CD4-positive, alpha-beta T cell treated with Interleukin-17A for 1 hour (primary cell): ENCODE measurements at places on chromosomes 2 and 18.

DNA sequence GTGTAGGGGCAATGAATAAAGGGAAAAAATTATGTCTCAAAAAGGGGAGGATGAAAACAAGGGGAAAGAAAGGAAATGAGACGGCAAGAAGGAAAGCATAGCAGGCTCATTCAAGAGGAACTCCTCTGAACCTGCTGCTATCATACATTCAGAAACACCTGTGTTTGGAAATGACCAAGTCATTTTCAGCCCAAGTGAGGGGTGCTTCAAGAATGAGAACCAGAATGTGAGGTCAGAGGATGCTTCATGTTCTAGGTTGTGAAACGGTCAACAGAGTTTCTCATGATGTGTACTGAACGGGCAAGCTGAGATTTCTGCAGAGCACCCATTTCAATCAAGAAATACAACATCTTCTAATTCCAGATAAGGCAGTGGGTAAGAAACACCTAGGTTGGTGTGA, 1367.2 kb upstream of the CELF4 start:
- no peak for DNase-seq

DNA sequence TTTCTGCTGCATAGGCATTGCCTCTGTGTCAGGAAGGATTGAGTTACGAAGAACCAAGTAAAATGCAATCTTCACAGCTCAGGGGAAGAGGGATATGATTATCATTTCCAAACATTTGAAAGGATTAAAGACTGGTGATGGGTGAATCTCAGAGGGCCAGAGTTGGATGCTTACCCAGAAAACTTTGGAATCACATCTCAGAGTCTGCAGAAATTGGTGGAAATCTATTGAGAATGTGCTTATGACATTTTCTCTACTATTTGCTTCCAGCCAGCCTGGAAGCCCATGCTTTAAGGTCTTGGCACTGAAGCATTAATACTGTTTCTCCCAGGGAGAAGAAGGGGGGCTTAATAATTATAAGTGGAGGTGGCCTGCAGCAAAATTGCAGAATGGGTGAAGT, 1301.4 kb upstream of the PIK3C3 start:
- DNase-seq = no peak

- no peak for DNase-seq
Measured at GRCh38 chr18:8999872-9000271, 102.6 kb upstream of the NDUFV2 start.

DNA sequence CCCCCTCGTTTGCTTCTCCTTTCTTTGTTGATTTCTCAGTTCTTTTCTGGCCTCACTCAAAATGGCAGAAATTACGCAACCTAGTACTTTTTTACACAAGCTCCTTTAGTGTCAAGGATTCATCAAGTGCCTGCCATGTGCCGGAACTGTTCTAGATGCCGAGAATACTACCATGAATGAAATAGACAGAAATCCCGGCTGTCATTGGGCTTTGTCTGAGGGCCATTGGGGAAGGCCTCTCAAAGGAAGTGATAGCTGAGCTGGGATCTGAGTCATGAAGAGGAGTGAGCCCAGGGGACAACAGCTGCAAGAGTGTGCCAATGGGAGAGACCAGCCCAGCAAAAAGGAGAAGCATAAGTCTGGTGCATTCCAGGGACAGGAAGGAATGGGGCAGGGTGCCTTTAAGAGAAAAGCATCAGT, 34.3 kb upstream of the PPP1CB start:
- peak; percentile 23 for DNase-seq

DNA sequence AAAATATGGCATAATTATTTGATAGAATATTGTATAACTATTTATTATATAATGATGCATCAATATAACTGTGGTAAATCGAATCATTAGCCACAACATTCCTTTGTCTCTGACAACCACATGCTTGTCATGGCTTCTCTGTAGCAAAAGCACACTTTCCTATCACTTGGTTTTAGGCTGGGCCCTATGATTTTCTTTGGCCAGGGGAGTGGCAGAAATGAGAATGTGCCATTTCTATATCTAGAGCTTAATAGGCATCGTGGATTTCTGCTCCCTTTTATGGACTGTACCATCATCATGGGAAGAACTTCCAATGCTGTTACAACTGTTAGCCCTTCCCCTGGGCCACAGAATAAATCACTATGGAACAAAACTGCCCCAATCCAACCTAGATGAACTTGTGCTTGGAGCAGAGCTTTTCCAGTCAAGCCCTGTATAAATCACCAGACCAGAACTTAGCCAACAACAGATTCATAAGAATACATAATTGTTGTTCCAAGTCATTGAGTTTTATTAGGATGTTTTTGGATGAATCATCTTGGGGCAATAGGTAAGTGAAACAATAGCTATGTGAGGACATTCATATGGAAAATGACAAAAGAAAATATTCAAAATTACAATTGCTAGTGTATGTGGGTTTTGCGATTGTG, 715.8 kb downstream of the ERBB4 start:
- DNase-seq = no peak

DNA sequence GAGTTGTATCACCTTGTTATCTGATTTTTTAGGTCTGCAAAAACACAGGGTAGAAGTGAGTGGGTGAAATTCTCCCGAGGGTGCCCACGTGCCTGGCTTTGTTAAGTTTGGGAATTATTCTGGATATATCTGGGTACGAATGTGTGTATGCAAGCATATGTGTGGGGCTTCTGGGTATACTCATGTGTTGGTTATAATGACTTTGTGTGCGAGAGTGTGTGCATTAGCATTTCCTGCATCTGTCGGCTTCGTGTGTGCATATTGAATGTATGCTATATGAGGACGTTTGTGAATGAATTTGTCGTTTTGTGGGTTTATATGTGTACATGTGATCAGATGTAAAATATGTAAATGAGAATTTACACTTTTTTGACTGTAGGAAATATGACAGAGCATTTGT, 13.8 kb upstream of the DNAJC27 start:
- no peak for DNase-seq

- DNase-seq = no peak
Measured at GRCh38 chr2:232296776-232297525, 81.6 kb upstream of the ALPP start.

DNA sequence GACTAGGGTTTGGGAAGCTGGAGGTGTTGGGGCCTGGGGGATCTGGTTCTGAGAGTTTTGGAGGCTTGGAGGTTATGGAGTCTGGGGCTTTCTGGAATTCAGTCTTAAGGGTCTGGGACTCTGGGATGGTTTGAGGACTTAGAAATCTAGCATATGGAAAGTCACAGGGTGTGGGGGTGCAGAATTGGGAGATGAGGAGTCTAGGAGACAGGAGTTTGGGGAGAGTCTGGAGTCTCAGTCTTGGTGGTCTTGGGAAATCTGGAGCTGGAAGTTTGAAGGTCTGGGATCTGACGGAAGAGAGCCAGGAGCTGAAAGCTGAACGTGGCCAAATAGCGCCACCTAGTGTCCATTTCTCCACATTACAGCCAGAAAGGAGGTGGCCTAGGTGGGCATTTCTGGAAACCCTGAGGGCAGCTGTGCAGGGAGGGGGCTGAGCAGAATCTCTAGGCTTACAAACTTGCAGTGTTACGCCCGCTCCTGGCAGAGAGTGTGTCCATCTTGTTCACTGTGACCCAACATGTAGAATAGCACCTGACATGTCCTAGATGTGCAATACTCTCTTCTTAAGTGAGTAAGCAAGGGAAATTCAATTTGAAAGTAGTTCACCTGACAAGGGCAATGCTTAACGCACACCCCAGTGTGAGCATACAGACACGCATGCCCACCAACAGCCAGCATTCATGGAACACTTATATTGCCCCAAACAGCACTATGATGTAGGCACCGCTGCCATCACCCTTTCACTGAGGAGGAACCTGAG, 204.8 kb downstream of the TFCP2L1 start:
- DNase-seq = peak; percentile 32

GRCh38 chr2:60957643-60958042, 59.9 kb upstream of the PEX13 start:
- no peak for DNase-seq

DNA sequence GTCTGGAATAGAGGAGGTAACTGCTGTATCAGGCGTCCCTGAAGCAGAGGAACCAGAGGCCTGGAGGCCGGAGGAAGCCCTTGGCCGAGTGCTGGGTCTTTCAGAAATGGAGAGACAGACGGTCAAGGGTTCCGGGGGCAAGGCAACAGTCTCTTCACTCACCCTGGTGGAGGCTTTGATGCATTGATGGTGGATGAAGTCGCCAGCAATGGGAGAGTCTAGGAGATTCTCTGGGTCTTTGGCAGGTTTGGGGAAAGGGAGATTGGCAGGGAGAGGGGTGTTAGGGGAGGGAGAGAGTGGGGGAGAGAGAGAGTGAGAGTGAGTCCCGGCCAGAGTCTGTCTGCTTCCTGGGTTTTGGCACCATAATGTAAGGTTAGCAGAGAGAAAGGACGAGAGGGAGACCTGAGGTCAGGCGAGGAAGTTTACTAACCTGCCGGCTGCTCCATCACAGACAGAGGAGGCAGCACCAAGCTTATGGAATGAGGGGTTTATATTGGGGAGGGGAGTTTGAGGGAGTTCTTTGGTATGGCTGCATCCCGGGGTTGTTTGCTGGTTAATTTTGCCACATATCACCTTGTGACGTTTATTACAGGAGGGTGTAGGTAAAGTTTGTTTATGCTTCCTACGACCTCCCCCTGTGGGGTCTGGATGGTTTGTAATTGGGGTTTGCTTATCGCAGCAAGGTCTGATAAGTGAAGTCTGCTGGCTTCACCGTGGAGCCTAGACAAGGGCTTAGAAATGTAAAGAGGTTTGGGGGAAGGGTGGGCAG, 19.6 kb downstream of the COMMD1 start:
- no peak for DNase-seq

DNA sequence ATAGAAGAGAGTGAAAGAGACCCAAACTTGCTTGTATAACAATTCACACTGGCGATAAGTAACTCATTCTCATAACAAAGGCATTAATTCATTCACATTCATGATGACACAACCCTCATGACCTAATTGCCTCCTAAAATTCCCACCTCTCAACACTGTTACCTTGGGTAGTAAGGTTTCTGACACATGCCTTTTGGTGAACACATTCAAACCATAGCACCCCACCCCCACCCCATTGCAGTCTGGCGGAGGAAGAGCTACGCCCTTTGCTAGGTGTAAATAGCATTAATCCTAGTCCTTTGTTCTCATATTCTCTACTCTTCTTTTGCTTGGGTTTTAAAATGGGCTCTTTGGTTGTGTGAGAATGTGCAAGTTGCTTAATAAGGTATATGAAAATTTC, 361.5 kb downstream of the DSEL start:
- DNase-seq = no peak

DNA sequence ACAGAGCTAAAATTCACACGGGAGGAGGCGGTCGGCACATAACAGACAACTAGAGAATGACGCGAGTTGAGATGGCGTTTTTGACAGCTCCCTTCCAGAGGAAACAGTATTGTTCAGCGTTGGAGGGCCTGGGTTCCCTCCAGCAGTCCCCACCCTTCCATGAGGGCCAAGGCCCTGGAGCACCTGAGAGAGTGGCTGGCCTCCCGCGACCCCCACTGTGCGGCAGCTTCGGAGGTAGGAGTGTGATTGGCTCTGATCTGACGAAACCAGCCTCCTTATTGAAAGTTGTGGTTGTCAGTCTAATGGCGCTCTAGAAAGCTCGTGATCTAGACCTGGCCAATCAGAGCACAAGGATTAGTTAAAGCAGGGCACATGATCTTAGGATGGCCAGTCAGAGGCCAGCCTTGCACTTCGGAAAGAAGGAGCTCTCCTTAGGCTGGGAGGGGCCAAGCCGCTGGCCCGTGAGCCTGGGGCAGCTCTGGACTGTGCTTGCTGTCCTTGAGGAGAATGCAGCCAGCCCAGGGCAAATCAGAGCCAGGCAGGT, 104.5 kb upstream of the CELF4 start:
- DNase-seq = no peak

GRCh38 chr2:220521551-220521950, 894.1 kb downstream of the SLC4A3 start:
- DNase-seq = no peak

DNA sequence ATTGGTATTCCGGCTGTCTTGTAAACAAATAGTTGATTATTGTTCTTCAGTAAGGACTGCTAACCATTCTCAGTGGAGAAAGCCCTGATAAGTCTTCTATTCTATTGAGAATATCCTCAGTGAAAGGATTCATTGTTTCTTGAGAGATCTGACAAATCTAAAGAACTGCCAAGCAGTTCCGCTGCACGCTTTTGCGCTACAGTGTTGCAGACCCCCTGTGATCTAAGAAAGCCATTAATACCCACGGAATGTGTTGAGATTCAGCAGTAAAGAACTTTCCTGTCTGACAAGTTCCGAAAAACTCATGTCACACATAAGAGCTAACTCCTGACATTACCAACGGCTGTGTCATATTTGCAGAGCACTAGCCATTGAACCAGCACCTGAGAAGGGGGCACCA, 63.8 kb downstream of the ZNF236 start:
- DNase-seq = no peak

- no peak for DNase-seq
Measured at GRCh38 chr2:27356056-27356381, 545 bp downstream of the GTF3C2 start.

- DNase-seq = no peak
Measured at GRCh38 chr2:150309311-150310080, 178.0 kb downstream of the RND3 start.

DNA sequence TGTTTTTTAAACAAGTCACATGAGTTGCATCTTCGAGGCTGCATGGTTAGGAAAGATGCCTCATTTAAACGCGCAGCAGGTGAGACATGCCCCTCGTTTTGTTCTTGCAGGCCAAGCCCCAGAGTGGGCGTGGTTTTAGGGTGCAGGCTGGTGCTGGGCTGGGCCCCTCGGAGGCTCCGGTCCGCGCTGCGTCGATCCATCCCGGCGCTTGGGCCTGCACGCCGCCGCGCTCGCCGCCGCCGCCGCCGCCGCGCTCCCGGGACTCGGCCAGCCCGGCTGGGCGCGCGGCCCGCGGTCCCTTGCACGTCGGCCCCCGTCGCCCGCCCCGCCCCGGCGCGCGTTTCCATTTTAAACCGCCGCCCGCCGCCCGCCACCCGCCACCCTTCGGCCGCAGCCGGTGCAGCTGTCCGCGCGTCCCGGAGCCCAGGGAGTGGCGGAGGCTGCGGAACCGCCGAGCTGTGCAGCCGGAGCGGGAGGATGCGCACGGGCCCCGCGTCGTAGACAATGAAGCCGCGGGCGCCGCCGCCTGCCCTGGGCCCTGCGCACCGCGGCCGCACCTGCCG, 175.5 kb downstream of the AGAP1 start:
- peak; percentile 59 for DNase-seq
